ENCODE measurements at places on chromosomes 5 and 9.

- no peak for DNase-seq
These were observed 81.0 kb downstream of the MACROH2A1 start for GRCh38 chr5:135318037-135318436.

GRCh38 chr9:32431940-32432555 is 47.6 kb downstream of the ACO1 start:
- peak; percentile 4 for DNase-seq

DNA sequence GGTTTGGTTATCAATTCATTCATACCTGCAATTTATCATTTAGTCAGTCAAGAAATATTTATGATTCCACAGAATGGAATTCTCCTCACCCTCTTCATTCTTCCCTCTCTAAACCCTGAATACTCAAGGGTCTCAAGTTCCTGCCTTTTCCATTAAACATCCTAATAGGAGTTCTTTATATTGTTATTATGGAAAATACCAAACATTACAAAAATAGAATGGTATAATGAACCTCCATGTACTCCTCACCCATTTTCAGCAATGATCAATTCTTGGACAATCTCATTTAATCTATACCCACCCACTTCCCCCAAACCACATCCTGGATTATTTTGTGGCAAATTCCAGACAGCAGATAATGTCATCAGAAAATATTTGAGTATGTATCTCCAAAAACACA is 74.5 kb downstream of the ADAMTS12 start:
- no peak for DNase-seq

DNA sequence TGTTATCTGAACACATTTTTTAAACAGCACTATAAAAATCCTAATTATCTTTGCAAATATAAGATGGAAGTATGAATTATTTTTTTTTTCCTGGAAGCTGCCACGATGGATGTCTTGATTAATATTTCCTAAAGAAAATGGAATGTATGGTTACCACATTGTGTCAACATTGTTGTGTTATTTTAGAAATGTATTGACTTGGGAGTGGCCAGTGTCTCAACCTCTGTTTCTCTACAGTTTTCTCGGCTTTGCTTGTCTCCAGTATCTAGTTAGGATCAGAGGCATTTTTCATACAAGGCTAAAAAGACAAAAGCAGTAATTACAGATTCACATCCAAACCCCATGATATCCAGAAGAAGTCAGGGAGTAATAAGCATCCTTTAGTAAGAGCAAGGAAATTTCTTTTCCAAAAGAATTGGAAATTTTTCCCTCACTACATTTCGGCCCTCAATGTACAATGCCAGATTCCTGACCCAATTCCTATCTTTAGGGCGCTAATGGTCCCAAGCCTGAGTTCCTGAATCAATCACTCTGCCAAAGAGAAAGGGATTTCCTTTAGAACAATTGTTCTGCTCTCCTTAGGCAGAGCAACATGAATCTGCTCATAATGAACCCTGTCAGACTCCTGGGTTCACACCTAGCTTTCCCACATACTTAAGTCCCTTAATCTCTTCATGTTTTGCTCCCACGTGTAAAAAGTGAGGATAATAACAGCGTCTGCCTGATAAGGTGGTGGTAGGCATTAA is 111.7 kb downstream of the EDIL3 start:
- no peak for DNase-seq

DNA sequence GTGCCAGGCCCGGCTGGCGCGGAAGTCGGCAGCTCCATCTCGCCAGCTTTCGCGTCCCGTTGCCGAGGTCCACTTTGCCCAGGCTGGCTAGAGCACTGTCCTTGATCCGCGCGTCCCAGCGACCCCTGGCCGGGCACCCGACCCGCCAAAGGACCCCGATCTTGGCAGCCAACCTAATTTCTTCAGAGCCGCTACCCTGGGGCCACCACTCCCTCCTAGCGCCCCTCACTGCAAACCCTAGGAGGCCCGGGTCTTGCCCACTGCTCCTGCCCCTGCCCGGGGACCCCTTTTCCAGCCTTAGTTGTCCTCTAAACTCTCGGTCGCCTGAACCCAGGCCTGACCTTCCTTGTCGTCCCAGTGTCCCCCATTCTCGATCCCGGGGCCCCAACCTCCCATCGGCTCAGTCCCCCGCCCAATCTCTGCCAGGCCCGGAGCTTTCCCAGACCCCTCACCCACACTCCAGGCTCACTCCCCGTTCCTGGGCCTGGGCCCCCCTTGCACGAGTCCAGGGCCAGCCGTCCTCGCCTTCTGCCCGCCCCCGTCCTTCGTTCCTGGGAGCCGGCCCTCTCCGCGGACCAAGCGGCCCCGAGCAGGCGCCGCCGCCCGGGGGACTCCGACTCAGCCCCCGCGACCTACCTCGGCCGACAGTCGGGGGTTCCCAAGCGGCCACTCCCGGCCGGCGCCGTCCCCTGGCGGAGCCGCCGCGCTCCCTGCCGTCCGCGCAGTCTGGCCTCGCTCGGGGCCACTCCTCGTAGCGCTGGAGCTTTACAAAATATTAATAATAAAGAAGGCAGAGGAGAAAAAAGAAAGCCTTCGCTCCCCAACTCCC is 701 bp upstream of the LMX1B start:
- DNase-seq: no peak

DNA sequence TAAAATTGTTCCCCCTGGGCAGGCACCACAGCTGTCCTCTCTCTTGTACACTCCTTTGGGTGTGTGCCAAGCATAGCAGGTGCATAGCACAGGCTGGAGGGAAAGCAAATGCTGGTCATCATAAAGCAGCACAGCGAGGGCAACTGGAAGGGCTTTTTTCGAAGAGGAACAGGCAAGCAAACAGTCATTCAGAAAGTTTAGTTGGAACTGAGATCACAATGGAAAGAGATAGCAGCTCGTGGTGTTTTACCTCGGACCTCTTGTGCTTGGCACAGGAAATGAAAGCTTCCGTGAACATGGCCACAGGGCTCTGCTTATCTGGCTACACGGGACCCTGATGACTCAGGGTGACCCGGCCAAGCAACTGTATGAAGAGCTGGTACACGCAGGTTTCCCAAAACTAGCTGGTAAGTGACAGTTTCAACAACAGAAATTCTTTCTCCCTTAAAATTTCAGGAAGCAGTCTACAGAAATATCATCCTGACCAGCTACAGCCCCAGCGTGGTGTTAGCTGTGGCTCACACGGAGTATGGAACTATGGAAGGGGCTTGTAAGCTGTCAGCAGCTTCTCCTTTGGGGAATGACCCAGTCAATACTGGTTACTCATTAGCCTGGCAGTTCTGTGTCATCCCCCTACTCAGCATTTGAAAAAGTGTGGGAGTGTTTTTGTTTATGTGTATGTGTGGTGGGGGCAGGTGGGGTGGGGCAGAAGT is 48.1 kb downstream of the POC5 start:
- DNase-seq: peak; percentile 83

- DNase-seq: no peak
These were observed 1.1 kb downstream of the ECM2 start for GRCh38 chr9:92534674-92535073.

- no peak for DNase-seq
These were observed 13.8 kb downstream of the CD74 start for GRCh38 chr5:150398722-150399523.

DNA sequence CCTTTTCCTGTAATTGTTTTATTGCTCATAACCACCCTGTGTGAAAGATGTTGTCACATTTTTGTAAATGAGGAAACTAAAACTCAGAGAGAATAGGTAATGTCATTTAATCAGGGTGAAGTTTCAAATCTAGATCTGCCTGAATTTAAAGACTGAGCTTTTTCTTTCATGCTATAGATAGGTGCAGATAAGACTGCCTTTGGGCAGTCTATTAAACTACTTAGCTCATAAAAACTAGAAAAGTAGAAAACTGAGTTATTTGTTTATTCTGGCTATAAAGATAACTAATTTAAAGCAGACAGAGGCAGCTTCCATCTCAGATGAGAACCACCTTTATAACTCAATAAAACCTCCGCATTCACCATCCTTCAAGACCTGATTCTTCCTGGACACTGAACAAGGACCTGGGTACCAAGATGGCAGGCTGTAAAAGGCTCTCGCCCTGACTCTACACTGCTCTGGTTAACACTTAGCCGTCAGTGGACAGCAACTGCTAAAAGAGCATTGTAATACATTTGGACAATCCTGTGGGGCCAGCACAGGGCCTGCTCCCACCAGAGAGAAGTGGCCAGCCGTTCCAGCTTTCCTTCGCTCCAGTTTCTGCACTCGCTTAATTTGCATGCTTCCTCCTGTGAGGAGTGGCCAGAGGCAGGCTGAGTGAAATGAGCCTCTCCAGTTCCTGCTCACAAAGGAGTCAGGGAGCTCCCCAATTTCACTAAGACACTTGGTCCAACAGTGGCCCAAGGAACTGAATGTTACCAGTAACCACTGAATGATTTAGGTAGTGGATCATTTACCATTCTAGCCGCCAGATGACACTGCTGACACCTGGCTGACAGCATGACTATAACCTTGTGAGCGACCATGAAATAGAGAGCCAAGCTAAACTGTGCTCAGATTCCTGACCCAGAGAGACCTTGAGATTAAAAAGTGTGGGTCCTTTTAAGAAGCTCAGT is 566.4 kb downstream of the EFNA5 start:
- peak; percentile 18 for DNase-seq

DNA sequence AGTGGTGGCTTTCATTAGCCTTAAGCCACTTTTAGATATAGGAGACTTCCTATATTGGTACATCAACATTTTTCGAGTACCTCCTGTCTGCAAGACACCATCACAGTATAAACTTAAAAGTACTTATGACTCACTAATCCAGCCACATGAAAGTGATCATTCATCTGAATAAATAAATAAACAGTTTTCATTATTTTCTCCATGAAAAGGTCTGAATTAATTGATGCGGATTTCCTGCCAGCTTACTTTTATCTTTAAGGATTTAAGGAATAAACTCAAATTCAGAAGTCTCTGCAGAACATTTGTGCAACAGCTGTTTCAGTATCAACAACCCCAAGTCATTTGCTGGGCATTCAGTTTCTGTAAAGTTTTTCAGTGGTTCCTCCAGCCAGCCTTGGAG is 4.0 kb downstream of the SAP30L start:
- DNase-seq: no peak

DNA sequence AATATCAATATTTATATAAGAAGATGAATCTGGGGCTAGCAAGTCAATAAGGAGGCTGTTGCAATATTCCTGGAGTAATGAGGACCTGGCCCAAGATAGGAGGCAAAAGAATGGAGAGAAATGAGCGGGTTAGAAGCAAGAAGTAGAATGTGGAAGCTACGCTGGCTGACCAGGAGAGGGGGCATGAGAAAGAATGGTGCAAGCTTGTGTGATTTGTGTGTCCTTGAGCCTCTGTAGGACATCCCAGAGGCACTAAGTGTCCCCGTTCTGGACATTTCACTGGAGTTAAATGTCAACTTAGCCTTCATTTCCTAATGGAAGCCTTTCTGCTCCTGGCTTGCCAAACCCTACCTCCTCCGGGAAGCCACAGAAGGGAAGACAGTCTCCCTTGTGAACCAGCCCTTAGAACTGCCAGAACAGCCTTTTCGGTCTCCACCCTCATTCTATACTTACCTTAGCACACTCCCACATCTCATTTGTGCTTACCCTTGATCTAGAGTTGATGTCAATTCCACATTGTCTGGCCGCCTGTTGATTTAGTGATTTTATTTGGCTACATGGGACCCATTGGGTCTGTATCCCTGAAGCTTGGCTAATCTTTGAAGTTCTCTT is 6.7 kb upstream of the PDE6A start:
- no peak for DNase-seq

GRCh38 chr5:173680660-173681242 is 64.3 kb upstream of the BOD1 start:
- no peak for DNase-seq

DNA sequence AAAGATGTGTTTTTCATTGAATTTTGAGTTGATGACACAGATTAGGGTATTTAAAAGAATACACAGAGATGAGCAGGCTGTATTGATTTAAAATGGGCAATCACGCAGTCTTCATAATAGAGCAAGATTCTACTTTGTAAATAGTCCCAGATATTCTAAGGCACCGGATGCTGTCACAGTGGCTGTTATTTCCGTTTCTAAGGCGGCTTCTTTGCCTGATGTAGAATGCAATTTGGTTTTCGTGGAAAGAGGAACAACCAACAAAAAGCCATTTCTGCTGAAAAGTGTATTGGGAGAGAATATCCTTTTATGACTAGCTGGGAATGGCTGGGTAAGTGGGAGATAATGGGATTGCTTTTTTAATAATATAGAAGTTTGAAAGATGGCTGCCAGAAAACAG is 17.5 kb downstream of the PRKACG start:
- no peak for DNase-seq

GRCh38 chr5:53010814-53011213 is 21.7 kb downstream of the ITGA2 start:
- DNase-seq: no peak

DNA sequence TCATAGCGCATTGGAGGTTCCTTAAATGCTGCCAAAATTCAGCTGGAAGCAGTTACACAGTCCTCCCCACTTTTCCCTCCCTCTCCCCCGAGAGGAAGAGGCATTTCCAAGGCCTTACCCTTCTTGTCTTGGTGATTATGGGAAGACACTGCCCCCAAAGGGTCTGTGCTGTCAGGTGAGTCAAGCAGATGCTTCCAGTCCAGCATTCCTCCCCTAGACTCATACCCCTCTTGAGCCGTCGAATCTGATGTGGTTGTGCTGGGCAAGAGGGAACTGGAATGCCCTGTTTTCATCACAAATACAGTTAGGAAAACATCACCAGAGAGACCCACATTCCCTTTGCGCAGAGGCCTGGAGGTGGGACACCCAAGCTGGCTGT is 107.2 kb downstream of the SEMA6A start:
- no peak for DNase-seq

Data from SHP77 (cell line).